SHP77 (cell line): ENCODE measurements at places on chromosomes 4 and X.
A peak's percentile ranks its signal among the peaks of the same experiment; 100 is the strongest.

DNA sequence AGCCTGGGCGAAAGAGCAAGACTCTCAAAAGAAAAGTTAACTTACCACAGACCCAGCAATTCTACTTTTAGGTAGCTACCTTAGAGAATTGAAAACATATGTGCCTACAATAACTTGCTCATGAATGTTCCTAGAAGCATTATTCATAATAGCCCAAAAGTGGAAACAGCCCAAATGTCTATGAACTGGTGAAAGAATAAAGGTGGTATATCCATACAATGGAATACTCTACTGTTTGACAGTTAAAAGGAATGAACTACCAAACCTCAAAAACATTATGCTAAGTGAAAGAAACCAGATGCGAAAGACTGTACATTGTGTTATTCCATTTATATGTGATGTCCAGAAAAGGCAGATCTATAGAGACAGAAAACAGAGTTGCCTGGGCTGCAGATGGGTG is 131.4 kb downstream of the UCHL1 start:
- DNase-seq, result no peak

GRCh38 chr4:159722052-159722451 is 619.2 kb downstream of the RAPGEF2 start:
- DNase-seq, result no peak

GRCh38 chr4:106366026-106366425 is 2.6 kb downstream of the GIMD1 start:
- DNase-seq, result no peak

GRCh38 chr4:98951710-98952109 is 22.8 kb upstream of the EIF4E start:
- DNase-seq, result no peak

- DNase-seq, result no peak
These were observed 46.9 kb downstream of the ANTXR2 start for GRCh38 chr4:80026100-80026499.

DNA sequence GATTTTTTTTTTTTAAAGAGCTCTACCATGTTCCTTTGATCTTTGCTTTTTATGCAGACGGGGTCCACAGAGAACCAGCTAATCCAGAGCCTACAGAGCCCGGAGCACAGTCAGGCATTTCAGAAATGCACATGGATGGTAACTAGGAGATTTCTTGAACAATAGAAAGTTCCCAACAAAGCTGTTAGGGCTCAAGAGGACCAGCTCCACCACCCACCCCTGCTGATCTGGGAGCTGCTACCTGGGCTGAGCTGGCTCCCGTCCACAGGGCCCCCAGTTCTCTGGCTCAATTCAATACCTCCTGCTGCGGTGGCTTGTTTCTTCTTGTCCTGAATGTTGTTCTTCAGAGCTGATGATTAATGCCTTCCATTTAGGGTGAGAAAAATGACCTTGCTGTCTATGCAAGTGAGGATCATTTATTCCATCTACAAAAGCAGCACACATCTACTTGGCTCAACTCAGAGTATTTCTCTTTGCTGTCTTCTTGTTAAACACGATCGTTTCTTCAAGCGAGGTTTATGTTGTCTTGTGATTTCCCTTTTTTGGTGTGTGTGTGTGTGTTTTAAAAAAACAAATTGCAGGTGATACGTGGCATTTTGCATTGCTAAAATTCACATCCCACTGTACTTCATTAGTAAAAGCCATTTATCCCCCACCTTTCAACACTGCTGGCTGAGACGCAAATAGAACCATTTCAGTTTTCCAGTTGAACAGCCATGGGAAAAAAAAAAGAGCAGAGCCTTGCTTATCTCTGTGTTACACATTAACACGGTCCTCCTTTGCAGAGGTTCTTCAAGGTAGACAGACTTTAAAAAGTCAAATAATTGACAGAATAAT is 31.3 kb downstream of the IGFBP7 start:
- DNase-seq, result no peak

DNA sequence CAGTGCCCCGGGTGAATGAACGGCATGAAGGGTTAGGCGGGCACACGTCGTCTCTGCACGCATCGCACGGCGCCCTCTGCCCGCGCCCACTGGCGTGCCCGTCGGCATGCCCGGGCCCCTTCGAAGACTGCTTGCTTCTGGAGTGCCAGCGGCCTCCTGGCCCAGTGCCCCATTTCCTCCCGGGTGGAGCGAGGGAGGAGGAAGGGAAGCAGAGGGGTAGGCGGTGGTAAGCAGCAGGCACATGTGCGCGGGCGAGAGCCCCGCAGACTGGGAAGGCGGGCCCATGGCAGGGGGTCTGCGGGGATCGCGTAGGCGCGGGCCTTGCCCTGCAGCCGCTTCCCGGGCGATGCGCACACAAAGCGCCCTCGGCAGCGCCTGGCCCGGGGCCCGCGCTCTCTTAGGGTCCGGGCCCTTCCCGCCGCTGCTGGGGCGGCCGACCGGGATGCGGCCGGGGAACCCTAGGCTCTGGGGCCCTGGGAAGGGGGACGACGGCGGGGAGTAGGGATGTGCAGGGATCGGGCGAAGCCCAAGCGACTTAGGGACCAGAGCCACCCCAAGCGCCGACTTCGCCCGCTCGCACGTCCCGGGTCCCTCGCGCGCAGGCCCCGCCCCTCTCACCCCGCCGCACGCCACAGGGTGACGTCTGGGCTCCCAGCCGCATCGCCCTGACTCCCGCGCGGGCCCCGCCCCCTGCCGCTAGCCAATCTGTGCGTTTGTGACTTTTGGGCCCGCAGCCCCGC is 866 bp upstream of the EMD start:
- DNase-seq, result no peak

GRCh38 chr4:177041356-177041755 is 248.6 kb upstream of the VEGFC start:
- no peak for DNase-seq

DNA sequence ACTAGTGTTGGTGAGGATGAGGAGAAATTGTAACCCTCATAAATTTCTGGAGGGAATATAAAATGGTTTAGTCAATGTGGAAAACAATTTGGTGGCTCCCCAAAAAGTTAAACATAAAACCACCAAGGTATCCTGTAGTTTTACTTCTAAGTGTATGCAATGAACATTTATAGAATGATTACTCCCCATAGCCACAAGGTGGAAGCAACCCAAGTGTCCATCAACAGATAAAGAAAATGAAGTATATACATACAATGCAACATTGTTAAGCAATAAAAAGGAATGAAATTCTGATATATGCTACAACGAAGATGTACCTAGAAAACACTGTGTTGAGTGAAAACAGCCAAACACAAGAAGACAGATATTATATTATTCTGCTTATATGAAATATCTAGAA is 569.1 kb upstream of the GRID2 start:
- DNase-seq, result no peak

GRCh38 chr4:73499996-73500765 is 18.6 kb downstream of the AFM start:
- DNase-seq, result no peak

- no peak for DNase-seq
These were observed 84.6 kb upstream of the STS start for GRCh38 chrX:7062903-7063302.

DNA sequence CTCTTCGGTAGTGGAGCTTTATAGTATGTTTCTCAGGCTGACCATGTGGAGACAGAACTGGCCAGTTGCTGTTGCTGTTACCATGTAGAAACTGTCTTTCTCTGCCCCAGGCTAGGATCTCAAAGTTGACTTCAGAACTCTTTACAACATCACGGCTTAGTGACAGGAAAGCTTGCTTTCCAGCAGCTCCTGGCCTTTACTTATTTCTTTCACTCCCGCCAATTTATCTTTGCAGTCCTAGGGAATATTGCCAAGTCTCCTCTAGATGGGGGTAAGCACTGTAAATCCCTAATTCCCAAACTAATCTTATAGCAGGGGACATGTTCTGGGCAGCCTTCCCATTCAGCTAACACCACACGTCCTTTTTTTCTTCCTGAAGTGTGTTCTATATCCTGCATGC is 631.6 kb downstream of the SPRY1 start:
- DNase-seq, result no peak

GRCh38 chr4:22515145-22515887 is 550 bp downstream of the ADGRA3 start:
- DNase-seq, result peak; percentile 34

DNA sequence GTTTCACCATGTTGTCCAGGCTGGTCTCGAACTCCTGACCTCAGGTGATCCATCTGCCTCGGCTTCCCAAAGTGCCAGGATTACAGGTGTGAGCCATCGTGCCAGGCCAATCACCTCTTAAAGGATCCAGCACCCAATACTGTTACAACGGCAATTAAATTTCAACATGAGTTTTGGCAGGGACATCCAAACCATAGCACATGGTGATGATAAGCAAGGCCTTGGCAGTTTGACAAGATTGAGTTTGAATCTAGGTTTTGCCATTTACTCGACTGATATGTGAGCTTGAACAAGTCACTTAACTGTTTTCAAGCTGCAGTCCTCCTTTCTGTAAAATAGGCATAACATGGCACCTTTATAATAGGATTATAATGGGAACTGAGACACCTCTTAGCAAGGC is 84.1 kb downstream of the GPR82 start:
- no peak for DNase-seq

GRCh38 chr4:56055991-56056390 is 107.2 kb downstream of the CEP135 start:
- no peak for DNase-seq

- no peak for DNase-seq
These were observed 222.6 kb upstream of the PPARGC1A start for GRCh38 chr4:24112466-24112865.

DNA sequence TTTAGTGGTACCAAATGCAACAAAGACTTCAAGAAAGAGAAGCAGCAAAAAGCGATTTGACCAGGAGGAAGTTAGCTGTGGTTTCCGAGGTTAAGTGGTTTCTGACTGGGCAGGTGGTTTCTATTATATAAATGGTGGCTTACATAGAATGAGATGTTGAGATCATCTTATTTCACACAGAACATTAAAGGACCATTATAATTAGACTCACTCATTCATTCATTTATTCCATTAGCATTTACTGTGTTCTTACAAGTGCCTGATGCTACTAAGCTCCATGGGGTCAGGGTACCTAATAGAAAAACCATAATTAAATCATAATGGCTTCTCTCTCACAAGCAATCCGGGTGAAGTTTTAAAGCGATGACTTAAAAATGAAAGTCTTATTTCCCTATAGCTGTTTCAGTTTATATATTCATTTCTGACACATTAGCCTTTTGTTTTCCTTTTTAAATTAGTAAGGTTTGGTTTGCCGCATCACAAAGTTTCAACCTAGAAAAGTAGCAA is 10.6 kb downstream of the TSPAN6 start:
- DNase-seq, result no peak

DNA sequence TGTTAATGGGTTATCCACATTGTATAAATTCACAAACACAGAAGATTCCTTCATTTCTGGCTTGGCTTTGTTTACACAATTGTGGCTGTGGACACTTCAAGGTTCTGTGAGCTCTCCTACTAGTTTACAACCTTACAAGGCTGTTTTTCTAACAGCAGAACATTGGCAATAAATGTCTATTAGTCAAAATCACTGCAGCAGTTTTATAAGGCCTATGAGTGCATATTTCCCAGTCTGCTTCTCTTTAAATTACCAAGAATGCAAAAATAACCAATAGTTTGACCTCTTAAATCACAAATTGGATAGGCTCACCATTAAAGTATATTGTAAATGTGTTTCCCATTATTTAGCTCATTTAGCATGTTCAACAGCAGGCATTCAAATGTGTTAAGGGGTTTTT is 239.2 kb downstream of the DKK2 start:
- DNase-seq, result no peak

DNA sequence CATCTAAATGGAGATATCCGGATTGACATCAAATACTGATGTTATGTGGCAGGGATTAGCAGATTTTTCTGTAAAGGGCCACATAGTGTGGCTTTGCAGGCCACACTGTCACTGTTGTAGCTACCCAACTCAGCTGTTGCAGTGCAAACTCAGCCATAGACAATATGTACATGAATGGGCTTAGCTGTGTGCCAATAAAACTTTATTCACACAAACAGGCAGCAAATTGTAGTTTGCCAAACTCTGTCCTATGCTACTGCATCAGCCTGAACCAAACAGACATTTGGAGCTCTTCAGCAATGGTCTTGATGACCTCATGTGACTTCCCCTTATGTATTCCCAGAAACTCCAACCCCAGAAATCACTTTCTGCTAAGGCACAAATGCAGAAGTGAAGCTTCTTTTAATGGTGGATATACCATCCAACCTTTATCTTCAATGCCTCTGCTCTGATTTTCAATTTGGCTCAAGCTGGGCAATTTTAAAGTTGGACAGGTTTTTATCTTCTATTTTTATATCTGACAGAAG is 18.4 kb upstream of the TRPC5OS start:
- no peak for DNase-seq

- no peak for DNase-seq
These were observed 463.5 kb upstream of the FAM241A start for GRCh38 chr4:111681751-111682150.

DNA sequence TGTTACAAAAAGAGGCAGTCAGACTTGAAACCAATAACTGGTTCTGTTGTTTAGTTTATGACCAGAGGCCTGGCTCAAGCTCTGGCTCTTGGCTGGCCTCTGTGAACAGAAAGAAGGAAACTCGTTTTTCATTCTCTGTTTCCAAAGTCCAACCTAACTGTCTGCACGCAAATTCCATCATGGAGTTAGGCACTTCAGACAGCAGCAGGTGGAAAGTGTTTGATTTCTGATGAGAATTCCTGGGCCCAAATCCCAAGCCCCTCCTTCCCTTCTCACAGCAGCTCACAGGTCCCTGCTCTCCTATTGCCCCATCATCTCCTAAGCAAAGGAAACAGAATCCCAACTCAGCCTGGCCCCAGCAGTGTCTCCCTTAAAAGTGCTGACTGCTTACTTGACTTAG is 42.8 kb upstream of the FGF16 start:
- DNase-seq, result no peak

- DNase-seq, result no peak
These were observed 447.4 kb downstream of the PCDH10 start for GRCh38 chr4:133596459-133596858.

- DNase-seq, result no peak
These were observed 13.8 kb downstream of the DGKQ start for GRCh38 chr4:959338-960139.

DNA sequence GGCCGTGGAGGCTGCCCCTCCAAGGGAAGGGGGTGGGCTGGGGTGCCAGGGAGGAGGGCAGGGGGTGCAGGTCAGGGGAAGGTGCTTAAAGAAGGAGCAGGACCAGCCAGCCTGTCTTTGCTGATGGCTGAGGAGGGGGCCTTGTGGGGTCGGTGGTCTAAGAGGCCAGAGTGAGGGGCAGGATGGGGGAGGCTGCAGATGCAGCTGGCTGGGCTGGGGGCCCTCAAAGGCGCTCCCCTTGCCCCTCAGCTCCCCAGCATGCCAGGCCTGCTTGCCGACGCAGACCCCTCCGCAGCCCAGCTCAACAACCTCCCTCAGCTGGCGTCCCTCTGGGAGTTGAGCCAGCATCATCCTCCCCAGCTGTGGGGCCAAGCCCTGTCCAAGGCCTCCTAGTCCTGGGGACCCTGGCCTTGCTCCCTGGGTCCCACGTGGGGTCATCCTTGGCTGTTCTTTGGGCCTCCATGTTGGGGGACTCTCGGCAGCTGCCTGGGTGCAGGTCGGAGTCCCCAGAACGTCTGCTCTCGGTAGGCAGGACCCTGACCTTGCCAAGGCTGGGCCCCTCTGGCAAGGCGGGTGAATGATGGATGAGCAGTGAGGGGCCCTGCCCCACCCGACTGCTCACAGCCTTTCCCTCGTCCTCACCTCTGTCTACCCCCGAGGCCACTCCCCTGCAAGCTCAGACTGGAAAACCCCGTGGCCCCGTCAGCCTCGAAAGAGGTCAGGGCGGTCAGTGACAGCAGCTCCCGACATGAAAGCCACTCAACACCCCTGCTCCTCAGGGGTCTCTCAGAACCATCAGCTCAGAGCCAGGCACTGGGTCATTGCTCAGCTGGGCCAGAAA is 119.4 kb downstream of the FAM53A start:
- no peak for DNase-seq

GRCh38 chr4:85788604-85789003 is 313.7 kb downstream of the ARHGAP24 start:
- no peak for DNase-seq
